ENCODE measurements at places on chromosomes 4 and X.

DNA sequence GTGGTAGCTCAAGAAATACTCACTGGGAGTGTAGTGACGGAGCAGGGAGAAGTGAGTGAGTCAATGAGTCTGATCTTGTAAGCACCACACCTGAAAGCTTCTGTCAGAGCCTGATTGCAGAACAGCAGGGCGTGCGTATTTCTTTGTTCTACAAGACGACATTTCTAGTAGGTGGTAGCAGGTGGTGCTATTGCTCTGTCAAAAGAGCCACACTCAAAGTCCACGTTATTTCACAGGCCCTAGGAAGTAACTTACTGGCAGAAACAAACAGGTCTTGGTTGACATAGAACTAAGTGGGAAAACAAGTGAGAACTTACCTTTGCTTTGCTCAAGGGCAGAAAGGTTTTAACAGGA, 46.4 kb upstream of the SPRY1 start:
- no peak for DNase-seq

- no peak for DNase-seq
Observed at GRCh38 chr4:115678425-115678941, 565.1 kb upstream of the NDST4 start.

DNA sequence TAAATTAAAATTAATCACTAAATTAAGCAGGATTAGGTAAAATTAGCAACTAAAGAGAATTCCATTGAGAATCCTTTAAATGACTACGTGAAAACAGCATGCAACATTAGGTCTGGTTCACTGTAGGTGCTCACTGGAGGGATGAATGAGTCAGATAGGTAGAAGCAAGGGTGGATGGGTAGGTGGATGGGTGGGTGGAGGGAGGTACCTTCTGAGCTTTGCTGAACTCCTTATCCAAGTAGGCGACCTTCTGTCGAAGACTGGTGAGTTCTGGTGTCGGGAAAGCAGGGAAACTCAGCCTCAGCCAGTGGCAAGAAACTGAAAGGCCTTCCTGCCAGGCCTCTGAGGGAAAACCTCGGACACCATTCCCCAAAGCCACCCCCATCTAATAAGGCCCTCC, 3.0 kb downstream of the GRIPAP1 start:
- DNase-seq: no peak

DNA sequence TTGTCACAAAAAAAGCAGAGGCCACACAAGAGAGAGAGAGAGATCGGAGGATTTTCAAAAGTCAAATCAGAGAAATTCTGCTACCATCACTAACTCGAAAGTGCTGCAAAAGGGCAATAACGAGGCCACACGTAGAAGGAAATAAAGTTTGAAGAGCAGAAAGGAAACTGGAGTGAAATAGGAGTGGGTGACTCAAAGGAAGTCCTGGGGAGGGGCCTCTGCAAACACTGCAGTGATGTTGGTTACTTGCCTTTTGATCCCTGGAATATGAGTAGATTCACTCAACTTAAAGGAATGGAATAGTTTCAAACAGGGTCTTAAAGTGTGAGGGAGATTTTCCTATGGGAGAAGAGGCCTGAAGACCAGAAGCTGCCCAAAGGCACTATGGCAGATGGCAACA, 663.4 kb upstream of the LCORL start:
- no peak for DNase-seq

DNA sequence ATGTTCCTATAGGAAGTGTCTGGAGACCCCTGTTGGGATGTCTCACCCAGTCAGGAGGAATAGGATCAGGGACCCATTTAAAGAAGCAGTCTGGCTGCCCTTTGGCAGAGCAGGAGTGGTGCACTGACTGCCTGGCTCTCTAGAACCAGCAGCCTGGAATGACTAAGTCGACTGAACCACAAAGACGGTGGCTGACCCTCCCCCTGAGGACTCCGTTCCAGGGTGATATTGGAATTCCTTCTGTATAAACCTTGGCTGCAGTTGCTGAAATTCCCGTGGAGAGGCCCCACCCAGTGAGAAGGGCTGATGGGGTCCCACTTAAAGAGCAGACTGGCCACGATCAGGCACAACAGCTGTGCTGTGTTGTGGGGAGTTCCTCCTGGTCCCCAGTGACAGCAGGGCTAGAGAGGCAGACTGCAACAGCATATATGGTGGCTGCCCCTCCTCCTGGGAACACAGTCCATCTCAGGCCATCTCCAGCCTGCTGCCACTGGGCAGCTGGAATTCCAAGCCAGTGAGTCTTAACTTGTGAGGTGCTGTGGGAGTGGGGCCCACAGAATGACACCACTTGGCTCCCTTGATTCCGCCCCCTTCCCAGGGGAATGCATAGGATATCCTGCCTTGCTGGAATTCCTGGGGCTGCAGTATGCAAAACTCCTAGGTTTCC, 41.8 kb upstream of the RLIM start:
- no peak for DNase-seq

DNA sequence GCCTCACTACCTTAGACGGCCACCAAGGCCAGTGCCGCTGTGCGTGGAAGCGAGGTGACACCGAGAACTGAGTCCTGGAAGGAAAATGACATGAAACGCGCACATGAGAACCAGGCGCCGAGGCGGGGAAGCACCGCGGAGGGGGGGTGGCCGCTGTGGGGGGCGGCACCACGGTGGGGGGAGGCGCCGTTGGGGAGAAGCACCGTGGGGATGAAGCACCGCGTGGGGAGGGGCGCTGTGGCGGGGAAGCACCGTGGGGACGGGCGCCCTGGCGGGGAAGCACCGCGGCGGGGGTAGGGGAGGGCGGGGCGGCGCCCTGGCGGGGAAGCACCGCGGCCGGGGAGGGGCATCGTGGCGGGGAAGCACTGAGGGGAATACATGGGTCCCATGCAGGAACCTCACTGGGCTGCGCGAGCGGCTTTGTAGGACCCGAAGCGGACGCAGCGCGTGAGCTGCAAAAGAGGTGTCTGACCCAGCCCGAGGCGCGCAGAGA, 28.0 kb downstream of the PPP2R3B start:
- no peak for DNase-seq

DNA sequence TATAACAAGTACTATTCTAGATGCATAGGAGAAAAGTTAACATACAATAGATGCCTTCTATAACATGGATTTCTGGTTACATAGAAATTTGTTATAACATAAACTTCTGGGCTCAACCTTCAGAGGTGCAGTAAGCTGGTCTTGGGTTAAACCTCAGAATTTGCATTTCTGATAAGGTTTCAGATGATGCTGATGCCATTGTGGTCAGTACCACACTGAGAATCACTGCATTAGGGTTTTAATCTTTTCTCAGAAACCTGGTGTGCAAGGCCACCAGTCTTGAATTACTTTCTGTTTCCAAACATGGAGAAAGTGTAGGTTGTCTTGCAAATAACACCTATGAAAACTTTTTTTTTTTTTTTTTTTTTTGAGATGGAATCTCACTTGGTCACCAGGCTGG, 146.2 kb downstream of the SPOCK3 start:
- no peak for DNase-seq

DNA sequence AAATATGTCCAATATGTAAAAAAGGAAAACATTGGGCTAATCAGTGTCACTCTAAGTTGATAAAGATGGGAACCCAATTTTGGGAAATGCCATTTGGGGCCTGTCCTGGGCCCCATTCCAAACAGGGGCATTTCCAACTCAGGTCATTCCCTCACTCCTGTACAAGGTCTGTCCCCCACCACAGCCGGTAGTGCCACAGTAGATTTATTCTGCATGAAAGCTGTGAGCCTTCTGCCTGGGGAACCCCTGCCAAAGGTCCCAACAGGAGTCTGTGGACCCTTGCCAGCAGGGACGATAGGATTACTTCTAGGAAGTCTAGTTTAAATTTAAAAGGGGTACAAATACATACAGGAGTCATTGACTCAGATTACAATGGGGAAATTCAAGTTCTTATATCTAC, 317.6 kb upstream of the GNPDA2 start:
- no peak for DNase-seq

GRCh38 chr4:87270825-87271224, 50.4 kb upstream of the KLHL8 start:
- DNase-seq: no peak

- no peak for DNase-seq
Observed at GRCh38 chr4:123346330-123346940, 50.2 kb upstream of the SPRY1 start.

- no peak for DNase-seq
Observed at GRCh38 chr4:16225167-16225862, 956 bp downstream of the TAPT1 start.

- peak; percentile 3 for DNase-seq
Observed at GRCh38 chrX:76253432-76253831, 80.6 kb downstream of the PBDC1 start.

- no peak for DNase-seq
Observed at GRCh38 chr4:6562931-6563901, 11.8 kb upstream of the MAN2B2 start.

DNA sequence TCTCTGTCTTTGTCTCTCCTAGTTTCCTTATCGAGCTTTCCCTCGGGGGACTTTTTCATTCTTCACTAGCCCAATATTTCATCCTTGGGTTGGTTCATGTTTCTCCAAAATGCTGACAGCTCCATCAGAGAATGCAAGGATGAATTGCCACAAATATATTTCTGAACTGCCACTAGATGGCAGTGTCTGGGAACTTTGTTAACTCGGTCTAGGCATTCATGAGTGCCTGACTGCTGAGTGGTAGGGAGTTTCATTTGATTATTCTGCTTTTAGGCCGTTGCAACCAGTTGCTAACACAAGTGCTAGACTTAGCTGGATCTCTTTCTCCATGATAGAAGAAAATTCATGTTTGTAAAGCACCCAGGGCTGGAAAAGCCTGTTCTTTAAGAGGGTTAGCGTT, 73.5 kb upstream of the RAP2C start:
- DNase-seq: no peak

GRCh38 chr4:129994715-129995114, 898.8 kb downstream of the C4orf33 start:
- no peak for DNase-seq

DNA sequence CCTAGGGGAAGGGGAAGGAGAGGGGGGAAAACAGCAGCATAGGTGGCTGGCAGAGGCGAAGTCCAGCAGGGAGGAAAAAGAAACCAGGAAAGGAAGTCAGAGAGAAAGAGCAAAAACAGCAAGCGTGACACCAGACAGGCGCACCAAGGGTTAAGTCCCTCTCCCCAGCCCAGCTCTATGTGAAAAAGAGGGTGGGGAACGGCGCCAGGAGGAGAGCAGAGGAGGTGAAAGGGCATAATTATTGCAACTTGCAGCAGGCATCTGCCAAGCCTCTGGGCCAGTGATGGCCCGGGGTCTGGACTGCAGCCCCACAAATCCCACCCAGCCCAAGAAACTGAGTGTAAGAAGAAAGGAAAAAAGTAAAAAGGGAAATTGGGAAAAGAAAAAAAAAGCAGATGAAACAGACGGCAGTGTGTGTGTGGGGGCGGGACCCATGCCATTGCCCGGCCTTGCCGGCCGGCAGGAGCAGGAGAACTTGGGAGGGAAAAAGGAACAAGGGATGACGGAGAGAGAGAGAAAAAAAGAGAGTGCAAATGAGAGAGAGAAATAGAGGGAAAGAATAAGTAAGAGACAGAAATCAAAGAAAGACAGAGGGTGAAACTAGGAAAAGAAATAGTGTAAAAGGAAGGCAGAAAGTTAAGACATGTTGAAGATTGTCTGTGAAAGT, 14.1 kb upstream of the RHOXF2 start:
- DNase-seq: no peak

DNA sequence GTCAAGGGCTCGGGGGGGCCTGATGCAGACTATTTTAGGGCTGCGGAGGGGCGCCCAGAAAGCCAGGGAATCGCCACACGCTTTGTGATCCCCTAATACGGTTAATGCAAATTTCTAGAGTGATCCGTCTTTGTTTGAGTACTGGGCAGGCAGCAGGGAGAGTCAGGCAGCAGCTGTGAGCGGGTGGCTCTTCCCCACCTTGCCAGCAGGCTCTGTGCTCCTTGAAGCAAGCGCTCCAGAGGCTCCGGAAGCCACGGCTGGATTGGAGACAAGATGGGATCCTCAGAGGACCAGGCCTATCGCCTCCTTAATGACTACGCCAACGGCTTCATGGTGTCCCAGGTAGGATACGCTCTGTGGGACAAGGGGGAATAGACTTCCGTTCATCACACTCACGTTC, at the start of gene ASMT:
ASMT (plus strand) TSS at position 133 of the 400 bp plus-strand sequence; CDS start at position 274, 141 bp downstream.
- no peak for DNase-seq

- DNase-seq: no peak
Observed at GRCh38 chrX:133670383-133670782, 255.1 kb upstream of the GPC4 start.

DNA sequence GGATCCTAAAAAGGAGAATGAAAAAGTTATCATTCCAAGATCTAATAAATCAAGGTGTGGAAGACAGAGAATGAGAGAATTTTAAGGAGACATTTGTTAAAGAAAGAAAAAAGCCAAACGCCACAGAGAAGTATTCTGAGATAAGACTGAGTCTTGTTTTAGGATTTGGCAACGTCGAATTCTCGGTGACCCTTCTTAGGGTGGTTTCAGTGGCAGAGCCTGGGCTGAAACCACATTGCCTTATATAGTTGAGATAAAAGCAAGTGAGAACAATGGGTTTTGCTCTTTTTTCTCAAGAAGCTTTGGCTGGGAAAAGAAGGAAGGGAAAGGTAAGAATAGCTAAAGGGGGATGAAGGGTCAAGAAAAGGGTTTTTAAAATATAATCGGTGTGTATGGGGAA, 209.4 kb downstream of the VEGFC start:
- DNase-seq: no peak

GRCh38 chr4:11116940-11117339, 311.8 kb downstream of the HS3ST1 start:
- no peak for DNase-seq

- DNase-seq: no peak
Observed at GRCh38 chr4:7389101-7389701, 45.5 kb downstream of the PSAPL1 start.

DNA sequence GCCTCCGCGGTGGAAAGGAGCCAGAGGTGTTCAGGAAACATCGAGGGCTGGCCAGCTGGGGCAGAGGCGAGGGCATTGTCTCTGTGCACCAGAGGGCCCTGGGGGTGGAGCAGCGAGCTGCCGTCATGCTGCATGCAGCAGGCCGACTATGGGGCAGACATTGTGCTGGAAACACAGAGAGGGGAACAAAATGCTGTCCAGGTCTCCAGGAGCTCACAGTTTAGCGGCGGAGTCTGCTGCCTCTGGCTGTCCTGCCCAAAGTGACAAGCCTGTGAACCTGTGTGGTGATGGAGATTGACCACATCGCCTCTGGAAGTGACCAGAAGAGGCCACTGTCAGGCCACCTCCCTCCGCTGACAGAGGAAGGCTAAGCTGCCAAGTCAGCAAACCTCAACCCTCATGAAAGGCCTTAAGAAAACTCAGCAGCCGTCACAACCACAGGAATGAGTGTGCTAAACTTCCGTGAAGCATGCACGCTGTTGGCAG, 20.1 kb upstream of the SASH3 start:
- DNase-seq: no peak
